Muscle of leg (tissue), 16 donors: ENCODE measurements at places on chromosomes 5 and 9.

DNA sequence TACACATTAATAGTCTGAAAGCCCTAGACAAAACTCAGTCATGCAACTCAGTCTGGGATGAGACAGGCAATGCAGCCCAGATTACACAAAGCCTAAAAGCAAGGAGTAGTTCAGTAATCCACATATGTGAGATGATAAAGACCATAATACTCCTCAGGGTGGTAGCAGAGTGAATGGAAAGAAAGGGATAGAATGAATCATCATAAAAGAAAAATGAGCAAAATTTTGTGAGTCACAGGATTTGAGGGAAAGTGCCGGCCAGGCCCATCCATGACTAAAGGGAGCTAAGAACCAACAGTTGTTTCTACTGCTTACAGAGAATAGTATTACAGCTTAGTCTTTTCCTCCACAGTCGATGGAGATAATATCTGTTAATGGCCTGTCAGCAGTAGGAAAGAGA lies 90.0 kb upstream of the POU5F2 start:
- DNase-seq: peak; percentile 1

DNA sequence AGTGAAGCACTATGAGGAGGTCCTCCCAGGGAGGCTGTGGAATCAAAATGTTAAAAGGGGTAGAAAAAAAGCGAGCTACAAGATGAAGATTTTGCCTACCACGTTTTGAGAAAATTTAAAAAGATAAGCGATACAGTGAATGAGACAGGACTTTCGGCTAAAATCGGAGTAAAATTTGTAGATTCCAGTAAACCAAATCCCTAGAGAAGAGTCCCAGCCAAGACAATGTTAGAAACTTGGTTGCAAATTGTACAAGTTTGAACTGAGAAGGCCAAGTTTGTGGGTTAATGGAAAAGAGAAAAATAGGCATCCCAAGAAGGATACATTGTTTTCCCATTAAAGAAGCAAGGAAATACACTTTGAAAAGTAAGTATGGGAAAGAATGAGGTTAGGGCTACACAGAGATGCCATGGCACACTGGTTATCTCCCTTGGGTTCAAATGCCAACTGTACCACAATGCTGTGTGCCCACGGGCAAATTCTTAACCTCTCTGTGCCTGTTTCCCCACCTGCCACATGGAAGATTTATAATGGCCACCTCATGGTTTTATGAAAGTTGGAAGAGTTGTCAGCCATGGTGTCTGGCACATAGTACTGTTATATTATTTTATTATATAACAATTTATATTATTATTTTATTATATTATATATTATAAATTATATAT lies 16.2 kb upstream of the MGAT1 start:
- DNase-seq: peak; percentile 85

DNA sequence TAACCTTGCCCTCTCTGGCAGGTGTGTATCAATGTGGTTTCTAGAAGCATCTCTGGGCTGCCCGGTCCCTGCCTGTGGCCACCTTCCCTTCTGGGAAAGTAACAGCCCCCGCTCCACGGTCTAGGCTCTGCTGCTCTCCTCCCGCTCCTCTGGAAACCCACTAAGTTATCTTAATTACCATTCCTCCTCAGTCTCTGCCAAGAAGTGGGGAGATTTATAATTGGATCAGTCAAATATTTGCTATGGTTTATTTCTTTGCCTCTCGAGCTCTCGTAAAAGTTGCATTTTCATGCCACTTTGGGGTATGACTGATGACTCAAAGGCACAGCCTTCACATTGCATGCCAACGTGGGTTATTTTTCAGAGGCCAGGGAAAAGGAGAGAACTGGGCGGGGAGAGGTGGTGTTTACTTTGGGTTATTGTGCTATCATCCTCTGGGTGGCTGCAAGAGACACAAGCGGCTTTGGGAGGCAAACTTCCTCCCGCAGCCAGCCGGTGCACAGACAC lies 205.3 kb upstream of the WWC1 start:
- DNase-seq: peak; percentile 22

GRCh38 chr9:22073349-22073748 lies 64.2 kb upstream of the CDKN2B start:
- DNase-seq: no peak

GRCh38 chr9:14349146-14349446 lies 35.2 kb upstream of the NFIB start:
- no peak for DNase-seq

DNA sequence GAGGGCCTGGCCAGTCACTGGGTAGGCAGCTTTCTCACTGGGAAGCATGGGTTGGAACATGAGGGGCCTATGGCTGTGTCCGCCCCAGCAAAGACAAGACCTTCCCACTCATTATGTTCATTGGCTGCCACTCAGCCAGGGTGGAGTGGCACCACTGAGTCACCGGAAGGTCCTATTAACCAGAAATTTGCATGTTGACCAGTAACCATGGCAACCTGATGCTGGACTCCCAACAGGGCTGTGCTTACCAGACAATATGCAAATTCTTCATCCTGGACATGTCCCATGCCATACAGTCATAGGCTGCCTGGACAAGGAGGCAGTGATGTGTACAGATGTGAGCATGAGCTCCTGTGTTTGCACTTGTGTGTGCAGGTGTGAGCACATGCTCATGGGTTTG lies 66.7 kb downstream of the PSD2 start:
- peak; percentile 33 for DNase-seq

DNA sequence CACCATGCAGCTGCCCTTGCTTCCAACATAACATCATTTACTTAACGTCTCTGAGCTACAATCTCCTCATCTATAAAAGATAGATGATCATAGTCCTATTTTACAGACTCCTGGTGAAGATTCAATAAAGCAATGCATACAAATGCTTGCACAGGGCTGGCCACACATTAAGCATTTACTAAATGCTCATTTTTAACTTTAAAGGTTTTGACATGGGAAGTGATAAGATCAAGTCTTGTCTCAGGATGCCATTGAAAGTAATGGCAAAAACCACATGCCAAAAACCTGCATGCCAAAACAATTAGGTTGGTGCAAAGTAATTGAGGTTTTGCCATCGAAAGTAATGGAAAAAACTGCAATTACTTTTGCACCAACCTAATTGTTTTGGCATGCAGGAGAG lies 181.2 kb upstream of the ADRA1B start:
- no peak for DNase-seq
